CD4-positive, alpha-beta T cell treated with Interleukin-4 for 1 hour (primary cell): ENCODE measurements at places on chromosomes 12 and 14.

- no peak for DNase-seq
These were observed 402.9 kb downstream of the ZFP36L1 start for GRCh38 chr14:68389943-68390342.

GRCh38 chr12:68374307-68374982 is 42.3 kb upstream of the MDM1 start:
- peak; percentile 63 for DNase-seq

DNA sequence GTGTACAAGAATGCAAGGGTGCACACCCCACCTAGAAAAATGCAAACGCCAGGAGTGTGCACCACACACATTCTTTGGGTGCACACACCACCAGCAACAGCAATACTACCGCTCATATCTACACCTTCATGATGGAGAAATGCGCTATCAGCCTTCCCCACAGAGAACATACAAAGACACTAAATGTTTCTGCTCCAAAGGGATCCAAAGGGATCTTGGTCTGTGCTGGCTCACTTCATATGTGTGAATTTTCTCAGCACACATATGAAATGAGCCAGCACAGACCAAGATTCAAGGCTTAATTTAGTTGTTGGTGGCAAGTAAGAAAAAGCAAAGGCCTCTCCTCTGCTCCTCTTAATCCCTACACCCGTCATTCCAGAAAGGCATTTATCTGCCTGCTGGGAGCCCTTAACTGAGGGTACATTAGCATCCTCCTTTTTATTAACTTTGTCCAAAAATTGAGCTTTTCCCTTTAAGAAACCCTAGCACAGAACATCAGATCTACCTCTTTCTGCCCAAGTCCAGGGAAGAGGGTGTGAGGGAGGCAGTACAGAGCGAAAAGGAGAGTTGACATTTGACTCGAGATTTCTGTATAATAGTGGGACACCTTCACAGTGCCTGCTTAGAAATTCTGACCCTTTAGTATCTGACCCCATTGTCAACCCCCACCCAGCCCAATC is 8.3 kb downstream of the BMP4 start:
- no peak for DNase-seq

GRCh38 chr14:36068777-36069534 is 107.6 kb downstream of the PTCSC3 start:
- DNase-seq = no peak

DNA sequence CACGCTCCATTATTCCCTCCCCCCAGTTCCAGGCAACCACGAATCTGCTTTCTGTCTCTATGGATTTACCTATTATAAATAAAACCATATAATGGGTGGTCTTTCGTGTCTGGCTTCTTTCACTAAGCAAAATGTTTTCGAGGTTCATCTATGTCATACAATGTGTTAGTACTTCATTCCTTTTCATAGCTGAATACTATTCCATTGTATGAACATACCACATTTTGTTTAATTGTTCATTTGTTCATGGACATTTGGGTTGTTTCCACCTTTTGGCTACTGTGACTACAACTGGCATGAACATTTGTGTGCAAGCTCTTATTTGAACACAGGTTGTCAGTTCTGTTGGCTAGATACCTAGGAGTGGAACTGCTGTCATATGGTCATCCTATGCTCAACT is 12.9 kb upstream of the PAPOLA start:
- DNase-seq = no peak

DNA sequence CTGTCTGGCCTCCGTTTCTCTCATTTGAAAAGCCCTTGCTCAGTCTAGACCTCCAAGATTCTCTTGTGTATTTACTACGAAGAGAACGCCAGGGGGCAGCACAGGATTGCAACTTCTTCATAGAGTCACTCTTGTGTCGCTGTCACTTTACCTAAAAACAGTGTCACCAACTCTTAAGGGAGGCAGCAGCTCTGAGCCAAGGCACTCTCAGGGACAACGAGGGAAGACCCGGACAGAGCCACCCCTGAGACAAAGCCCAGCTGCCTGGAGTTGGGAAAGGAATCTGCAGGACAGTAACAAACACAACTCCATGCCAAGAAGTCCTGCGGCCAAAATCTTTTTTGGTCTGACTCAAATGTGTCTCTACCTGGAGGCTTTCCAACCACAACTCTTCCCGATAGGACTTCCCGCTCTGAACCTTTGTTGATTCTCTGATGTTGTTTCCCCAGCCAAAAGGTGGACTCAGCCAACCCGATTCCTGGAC is 9.6 kb upstream of the RPAP3 start:
- peak; percentile 84 for DNase-seq

DNA sequence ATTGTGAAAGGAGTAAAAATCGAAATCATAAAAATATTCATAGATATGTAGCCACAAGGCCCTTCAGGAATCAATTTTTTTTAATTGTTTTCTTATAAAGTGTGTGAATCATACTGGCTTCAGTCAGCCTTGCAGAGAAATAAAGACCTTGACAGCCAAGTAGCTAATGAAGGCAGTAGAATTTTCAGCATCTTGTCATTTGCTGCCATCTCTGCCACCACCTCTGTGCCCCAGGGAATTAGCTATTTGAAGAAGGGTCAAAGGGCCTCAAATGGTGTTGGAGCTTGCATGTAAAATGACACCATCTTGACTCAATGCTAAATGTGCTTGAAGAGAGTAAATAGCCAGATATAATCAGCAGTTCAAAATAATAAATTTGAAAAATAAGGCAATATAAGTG is 359.4 kb upstream of the DCN start:
- no peak for DNase-seq

GRCh38 chr12:109352184-109352583 is 4.5 kb downstream of the MYO1H start:
- DNase-seq = no peak

- DNase-seq = no peak
These were observed 253.7 kb downstream of the MSRB3 start for GRCh38 chr12:65532162-65532561.

DNA sequence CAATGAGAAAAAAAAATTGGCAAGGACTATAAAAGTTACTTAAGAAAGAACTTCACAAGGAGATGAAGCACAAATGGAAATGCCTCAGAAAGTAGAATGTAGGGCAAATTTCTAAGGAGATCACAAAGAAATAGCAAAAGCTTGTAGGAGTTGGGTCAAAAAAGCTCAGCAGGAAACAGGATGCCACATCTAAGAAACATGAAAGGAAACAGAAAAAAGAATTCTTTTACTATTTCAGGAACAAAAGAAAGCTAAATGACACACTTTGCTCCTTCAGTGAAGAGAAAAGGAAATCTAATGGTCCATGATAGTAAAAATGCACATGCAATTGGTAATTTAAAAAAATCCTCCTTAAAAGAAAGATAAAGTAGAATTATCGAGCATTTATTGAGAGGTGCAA is 452.1 kb upstream of the GARIN6 start:
- no peak for DNase-seq

DNA sequence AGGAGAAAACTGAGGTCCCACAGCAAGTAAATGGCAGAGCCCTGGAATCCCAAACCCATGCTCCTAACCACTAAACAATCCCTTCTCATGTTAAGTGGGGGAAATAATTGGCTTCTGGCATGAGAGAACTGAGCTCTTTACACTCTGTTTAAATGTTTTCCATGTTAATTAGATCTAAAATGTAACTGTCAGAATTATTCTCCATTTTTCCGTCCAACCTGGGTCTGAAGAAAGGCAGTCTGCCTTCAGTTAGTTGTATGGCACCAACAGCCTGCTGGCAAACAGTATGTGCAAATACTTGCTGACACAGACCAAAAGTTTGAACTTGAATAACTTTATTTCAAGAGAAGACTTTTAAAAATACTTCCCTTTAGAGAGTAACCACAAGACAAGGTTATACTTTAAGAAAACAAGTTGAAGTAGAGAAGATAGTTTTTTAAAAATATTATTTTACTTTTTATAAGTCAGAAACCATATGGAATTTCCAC is 59.7 kb downstream of the E2F7 start:
- DNase-seq = no peak

DNA sequence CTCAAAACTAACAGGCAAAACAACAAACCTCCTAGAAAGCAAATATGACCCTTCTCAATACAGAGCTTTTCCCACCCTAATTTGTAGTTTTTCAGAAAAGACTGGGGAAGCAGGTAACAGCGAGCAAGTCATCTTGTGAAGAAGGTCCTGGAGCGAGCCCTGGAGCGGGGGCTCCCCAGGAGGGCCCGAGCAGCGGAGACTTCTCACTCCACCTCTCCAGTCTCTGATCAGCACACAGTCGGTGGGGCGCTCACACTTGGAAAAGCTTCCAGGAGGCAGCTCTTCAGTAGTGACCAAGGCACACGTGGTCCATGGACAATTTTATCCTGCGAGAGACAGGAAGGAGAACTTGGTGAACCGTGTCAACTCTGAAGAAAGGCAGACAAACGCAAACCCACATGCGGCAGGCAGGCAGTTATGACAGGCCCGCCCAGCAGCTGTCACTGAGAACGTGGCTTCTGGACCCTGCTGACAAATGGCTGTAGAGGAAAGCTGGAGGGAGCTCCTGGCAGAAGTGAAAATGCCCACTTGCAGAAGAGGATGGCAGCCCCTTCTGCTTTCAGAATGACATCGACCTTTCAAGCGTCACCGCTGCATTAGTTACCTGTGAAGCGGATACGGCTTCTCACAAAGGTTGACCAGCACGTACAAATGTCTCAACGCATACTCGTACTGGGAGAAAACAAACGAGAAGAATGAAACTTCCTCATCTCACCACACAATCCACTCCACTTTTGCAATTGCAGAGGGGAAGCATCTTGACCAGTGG is 44.2 kb downstream of the LGMN start:
- DNase-seq = no peak

GRCh38 chr12:132336451-132337413 is 7.3 kb upstream of the GALNT9 start:
- DNase-seq = no peak

GRCh38 chr14:91388551-91388975 is 29.1 kb downstream of the CCDC88C start:
- peak; percentile 60 for DNase-seq

- DNase-seq = no peak
These were observed 32.0 kb downstream of the FAM177A1 start for GRCh38 chr14:35078082-35078481.

DNA sequence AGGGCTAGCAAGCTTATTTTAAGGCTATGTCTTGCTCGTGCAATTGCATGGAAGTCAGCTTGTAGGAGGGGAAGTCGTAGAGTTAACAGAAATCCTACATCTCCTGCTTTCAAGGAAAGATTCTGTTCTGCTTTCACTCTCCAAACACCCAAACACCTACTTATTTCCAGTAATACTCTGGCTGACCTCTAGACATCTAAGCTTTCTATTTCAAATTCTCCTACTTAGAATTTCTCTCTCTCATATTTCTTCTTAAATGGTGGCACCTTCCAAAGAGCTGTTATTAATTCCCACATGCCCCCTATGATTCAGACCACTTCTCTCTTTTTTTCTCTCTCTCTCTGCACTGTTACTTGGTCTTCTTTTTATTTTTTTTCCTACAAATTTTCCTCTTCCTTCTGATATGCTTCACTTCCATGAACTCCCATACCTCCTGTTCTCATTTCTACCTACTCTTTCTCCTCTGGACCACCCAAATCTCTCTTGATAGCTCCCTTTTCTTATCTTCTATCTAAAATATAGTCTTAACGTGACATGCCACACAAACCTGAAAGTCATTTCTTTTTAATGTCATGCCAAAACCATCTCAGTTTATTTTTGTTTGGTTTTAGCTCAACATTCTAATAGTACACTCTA is 90.8 kb downstream of the RPS6KA5 start:
- DNase-seq = no peak

DNA sequence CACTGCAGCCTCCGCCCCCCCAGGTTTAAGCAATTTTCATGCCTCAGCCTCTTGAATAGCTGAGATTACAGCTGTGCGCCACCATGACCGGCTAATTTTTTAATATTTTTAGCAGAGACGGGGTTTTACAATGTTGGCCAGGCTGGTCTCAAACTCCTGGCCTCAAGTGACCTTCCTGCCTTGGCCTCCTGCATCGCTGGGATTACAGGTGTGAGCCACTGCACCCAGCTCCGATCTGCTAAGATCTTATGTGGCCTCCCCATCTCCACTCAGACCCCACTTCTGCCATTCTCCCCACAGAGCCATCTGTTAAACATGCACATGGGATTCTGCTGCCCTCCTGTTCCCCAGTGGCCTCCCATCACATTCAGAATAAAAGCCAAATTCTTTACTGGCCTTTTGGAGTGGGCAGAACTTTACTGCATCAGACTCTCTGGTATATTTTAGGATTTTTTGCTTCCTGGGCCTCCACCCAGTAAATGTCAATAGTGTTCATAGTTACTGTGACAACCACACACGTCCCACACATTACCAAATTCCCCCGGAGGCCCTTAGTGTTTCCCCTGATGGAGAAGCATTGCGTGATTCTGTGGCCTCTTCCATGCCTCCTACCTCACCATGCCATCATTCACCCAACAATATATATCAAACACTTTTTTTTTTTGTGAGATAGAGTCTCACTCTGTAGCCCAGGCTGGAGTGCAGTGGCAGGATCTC is 96.3 kb downstream of the PTPN11 start:
- no peak for DNase-seq

GRCh38 chr12:114399664-114400211 is 6.2 kb downstream of the TBX5 start:
- no peak for DNase-seq

DNA sequence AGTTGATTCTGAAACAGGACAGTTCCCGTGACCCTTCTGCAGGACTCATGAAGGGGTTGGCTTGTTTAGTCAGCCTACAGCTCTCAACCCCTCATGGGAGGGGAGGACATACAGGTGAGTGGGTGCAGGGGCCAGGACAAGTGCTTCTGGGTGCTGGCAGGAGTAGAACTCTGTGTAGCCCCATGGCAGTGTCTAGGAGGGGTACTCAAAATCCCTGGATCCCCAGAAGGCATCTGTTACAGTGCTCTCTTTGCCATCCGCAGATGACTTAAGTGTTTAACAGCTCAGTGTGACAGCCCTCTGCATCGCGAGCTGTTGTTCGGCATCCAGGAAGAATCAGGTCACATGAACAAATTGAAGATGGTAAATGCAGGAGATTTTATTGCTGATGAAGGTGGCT is 91.0 kb downstream of the PIK3C2G start:
- no peak for DNase-seq

- DNase-seq = no peak
These were observed 38.7 kb downstream of the KCNH5 start for GRCh38 chr14:63006531-63006930.

DNA sequence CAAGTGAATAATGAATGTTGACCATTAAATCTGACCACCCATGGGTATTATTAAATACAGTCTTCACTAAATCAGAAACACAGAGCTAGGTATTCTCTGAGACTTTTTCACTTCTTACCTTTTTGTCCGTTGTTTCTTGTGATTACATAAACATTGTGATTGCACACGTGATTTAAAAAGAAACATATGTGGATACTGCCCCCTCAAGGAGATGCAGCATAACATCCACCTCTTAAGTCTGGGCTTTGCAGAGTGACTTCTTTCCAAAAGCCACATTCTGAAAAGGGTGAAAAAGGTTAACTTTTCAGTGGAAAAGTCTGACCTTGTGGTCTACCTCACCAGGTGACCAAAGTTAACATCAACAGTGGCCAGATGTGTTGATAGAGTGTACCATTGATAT is 185.5 kb upstream of the FAR2 start:
- DNase-seq = no peak
